Activated CD8-positive, alpha-beta memory T cell treated with anti-CD3 and anti-CD28 coated beads for 4 hours (primary cell): ENCODE measurements at places on chromosomes 1 and 21.

DNA sequence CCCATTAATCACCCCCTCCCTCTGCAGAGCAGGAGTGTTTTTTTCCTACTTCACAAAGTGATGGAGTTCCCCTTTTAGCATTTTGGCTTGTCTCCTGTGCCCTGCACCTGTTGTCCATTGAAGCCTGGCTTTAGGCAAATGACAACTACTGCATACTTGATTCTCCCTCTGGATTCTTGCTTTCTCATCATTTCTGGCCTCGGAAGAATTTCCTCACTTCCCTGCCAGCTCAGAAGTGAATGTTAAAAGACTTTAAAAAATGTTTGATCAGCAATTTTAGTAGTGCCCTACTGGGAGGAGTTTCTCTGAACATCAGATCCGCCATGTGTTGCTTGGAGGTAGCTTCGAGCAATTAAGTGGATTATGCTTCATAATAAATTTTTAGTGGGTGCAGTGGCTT is 28.1 kb downstream of the RCOR3 start:
- no peak for DNase-seq

- no peak for DNase-seq
Observed at GRCh38 chr1:43034778-43035177, 76.1 kb upstream of the SLC2A1 start.

GRCh38 chr1:178692564-178693327 is 32.3 kb upstream of the RALGPS2 start:
- no peak for DNase-seq

DNA sequence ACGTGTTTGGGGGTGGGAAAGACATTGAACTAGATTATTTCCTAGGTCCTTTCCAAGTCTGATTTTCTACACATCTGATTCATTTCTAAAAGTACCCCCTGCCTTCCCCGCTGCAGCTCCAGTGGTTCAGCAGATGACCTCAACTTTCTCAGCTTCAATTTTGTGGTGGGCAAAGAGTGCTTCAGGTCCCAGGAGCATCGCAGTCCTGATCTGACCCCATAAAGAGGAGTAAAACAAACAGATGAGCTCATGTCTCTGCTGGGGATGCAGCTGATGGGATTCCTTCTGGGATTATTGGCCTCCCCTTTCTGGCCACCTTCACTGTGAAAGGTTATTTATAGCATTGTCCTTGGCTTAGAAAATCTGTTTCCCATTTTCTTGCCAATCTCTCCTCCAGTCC is 337.0 kb upstream of the PLXNA2 start:
- no peak for DNase-seq

DNA sequence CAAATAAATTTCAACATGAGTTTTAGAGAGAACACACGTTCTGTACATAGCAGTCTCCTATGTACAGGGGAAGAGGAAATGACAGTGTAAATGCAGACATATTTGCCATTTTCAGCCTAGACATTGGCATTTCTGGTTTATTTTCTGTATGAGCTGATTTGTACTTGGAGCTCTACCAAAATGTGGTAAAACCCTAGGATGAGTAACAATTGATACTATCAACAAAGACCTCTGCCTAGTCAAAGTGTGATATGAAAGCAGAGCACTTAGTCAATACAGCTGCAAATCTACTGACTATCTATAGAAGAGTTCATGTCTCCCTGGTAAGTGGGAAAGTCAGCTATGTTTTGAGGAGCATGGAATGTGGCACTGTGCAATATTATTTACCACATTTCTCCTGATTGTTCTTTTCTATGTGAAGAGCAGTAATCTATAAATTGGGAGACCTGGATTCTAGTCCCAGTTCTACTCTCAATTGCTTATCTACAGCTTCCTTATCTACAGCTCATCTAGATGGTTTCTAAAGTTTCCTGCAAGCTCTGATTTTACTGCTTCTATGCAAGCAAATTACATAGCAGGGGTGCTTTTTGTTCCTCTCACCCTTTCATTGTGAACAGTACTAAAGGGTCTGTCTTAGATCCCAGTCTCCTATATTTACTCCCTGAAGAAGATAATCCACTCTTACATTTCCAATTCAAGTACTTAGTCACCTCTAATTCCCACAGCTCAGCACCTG is 334.2 kb downstream of the NTNG1 start:
- DNase-seq, result no peak

DNA sequence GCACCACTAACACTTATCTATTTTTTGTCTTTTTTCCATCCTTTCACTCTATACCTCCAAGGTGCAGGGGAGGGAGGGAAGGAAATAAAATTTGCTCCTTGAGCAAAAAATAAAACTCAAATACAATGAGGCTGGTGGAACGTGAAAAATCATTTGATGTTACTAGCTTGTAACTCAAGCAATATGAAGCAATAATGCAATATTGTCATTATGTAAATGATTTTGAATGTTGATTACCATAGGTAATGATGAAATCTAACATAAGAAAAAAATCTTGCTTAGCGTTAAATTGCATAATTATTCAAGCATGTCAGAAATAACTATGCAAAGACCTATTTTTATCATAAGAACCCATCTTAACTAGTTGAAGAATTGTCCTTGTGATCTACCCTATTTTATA is 277.7 kb downstream of the KCTD3 start:
- no peak for DNase-seq

DNA sequence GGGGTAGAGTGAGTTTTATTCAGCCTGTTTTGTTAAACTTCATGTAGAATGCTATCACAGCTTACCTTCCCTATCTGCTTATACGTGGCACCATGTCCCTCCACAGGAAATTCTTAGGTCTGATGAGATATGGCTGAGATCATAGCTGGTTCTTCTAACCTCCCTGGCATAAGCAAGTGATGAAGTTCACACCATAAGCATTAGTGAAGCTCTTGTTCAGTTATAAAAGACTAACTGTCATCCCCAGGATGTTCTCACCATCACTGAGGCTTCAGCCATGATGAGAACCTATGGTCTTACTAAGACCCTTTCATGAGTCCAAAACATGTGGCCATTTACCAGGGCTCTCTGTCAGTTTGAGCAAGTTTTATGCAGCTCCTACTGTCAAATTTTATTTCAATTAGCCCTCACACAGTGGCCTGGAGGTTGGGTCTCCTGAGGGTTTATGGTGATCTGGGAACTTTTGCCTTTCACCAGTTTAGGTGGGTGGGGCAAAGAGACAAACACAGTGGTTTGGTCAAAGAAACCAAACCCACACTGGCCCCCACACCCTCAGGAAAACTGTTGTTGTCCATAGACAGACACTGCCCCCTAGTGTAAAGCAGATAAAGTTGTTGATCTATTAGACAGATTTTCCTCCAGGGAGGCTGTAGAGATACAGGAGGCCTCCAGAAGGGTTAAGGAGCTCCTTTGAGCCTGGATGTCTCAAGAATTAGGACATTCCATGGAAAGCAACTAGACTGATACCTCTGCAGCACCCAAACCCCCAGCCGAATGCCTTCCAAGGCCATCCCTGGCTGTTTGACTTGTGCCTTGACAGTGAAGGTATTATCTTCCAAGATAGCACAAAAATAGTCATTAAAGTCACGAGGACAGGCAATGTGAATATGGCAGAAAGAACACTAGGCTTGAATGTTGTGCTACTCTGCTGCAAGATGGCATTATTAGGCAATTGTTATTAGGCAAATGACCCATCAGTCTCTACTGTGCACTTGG is 5.0 kb downstream of the SLC22A15 start:
- no peak for DNase-seq

DNA sequence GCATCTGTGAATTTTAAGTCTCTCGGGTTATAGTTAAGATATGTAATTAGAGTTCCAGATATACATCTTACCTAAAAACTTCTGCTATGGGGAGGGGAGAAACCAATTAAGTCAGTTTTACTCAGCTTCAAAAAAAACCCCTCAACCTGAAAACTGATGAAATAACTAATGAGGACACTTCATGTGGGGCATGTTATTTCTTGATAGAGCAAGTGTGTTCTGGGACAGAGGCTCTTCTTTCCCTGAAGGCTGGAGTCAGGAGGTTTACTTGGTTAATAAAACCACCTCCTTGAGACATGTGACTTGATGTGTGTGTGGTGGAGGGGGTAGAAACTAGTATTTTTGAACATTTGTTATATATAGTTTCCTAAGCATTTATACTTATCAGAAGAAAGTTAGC is 313.0 kb upstream of the ST6GALNAC5 start:
- DNase-seq, result no peak

GRCh38 chr1:117669572-117669971 is 63.7 kb downstream of the TENT5C start:
- no peak for DNase-seq

DNA sequence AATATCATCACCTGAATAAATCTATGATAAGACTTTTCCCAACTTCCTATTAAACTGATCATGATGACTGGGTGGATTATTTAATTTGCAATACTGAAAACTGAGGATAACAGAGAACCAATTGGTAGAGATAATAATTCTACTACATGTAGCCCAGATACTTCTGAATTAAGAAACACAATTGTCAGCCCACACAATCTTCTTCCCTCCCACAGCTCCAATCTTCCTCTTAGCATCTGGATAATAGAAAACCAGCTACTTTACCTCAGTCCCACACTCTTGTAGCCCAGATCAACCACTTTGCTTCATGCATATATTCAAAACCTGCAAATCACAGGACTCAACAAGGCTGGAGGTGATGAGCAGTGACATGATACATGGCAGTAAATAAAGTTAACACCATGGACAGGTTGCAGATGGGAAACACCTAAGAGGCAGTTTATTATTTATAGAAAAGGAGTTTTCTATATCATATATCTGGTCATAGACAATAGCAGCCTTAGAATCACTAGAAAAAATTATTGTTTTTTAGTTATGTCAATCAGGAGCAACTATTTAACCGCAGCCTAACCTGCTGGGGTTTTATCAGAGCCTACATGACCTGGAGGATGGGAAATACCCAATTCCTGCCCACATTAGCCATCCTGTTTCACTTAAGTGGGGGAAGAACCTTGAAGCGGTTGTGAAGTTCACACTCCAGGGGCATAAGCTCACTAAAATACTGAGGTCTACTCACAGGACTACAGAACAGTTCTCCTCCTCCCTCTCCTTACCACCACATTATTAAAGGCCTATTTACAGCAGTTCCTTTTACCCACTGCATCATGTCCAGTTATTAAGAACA is 16.7 kb downstream of the FRRS1 start:
- DNase-seq, result no peak

- no peak for DNase-seq
Observed at GRCh38 chr1:92933459-92933858, 27.8 kb downstream of the DIPK1A start.

GRCh38 chr21:23223882-23224281 is 2225.7 kb downstream of the NCAM2 start:
- DNase-seq, result no peak

DNA sequence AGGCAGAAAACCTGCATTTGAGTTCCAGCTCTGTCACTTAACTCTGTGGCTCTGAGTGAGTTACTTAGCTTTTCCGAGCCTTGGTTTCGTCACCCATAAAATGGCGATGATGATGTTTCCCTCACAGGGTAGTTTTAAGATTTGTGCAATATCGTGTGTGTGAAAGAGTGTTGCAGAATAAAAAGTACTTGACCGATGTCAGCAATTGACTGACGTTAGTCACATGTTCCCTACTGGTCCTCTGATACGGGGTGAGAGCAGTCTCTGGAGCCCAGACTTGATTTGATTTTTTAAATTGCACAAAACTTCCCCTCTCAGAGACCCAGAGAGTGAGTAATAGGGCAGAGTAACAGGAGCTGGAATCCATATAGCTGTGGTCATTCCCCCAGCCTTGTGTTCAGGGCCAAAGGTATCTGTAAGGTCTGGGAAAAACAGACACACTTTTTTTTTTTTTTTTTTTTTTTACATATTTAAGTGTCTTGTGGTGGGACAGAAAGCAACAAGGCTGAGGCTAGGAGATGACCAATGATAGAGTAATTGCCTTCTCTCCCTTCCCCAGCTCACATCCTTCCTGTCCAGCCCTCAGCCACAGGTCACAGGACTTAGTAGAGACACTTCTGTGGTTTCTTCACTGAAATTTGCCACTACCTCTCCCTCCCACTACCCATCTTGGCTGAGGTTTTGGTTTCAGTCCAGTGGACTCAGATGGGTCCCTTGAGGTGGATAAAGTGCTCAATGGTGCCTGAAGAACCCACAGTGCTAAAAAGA is 2.0 kb downstream of the FCER1G start:
- no peak for DNase-seq

- DNase-seq, result no peak
Observed at GRCh38 chr1:21534674-21535378, 25.6 kb downstream of the ALPL start.

- DNase-seq, result no peak
Observed at GRCh38 chr21:44286086-44286715, 525 bp downstream of the AIRE start.

DNA sequence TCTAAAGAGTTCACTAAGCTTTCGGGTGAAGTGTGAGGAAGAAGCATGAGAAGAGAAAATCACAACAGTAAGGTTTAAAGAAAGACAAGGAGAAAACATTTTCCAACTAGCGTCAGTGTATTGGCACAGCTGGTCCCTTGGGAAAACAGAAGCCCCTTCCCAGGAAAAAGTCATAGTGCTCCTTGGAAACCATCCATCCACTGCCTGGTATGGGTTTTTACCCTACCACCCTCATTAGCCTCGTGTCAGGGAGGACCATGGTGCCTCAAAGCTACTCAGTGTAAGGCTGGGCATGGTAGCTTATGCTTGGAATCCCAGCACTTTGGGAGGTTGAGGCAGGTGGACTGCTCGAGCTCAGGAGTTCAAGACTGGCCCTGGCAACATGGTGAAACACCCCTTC is 12.7 kb downstream of the AADACL4 start:
- DNase-seq, result no peak
